ENCODE measurements at places on chromosomes 5 and 9. TPM values are rescaled to one million over a fixed set of nuclear protein-coding genes. Genes with fewer than 3 reads are reported as not detected.
A peak's percentile ranks its signal among the peaks of the same experiment; 100 is the strongest.

- no peak for DNase-seq
Observed at GRCh38 chr5:112329419-112330090, 89.5 kb downstream of the EPB41L4A start.

Gene ADCY2
- total RNA-seq, result 0.15 TPM

DNA sequence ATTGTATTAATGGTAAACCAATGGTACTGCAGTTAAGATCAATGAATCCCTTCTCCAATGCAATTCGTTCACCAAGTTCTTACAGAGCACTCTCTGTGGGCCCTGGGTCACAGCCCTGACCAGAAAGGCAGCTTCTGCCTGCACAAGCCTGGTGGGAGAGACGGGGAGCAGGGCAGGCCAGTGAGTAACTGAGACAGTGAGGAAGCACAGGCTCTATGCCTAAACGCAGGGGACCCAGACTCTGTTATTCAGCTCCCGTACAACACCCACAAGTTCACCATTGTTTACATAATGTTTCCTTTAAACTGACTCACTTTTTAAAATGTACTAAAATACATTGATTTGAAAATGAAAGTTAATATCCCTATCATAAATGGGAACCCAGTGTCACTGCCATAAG is 40.5 kb upstream of the CTSL start:
- DNase-seq, result no peak

Gene FAM200C
- total RNA-seq, result 4.2 TPM

- peak; percentile 1 for DNase-seq
Observed at GRCh38 chr5:91541696-91542095, 158.6 kb upstream of the ARRDC3 start.

Gene DAB2IP
- total RNA-seq, result 31.0 TPM

Gene JAKMIP2
- not detected for total RNA-seq

DNA sequence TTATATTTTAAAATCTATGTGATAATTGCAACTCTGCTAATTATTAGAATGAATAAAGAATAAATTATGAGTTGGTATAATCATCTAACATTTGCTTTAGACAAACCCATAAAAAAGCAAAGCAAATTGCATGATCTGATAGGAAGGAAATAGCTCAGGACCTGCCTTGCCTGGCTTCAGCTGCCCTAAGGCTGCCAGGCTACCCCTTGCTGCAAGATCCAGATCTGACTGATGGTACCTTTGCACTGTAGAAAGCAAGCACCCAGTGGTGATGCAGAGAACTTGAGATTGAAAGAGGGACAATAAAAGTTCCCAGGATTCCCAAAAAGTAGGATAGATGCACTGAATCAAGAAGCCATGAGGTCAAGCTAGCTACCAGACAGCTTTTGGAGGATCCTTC is 100.9 kb upstream of the FSTL4 start:
- DNase-seq, result no peak

- no peak for DNase-seq
Observed at GRCh38 chr5:118796081-118796480, 192.3 kb downstream of the DTWD2 start.

- DNase-seq, result no peak
Observed at GRCh38 chr9:68446836-68447235, 90.4 kb downstream of the PGM5 start.

DNA sequence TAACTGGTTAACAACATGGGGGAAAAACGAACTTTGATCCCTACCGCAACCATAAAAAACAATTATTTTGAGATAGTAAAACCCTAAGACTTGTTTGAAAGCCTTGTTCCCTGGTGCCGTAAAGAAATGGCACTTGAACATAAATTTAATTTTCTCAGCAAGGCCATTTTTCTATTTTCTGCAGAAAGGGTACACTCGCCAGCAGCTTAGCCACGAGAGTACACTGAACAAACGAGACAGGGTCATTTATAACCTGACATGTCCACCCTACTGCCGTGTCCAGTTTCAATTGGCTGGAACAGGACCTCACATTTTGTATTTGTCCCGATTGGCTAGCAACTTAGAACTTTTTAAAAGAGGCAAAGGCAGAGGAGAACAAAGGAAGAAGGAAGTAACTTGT is 26.8 kb downstream of the FBXW11 start:
- DNase-seq, result no peak

- no peak for DNase-seq
Observed at GRCh38 chr5:163248871-163249270, 188.5 kb upstream of the CCNG1 start.

- no peak for DNase-seq
Observed at GRCh38 chr5:66171349-66172344, 27.5 kb downstream of the SREK1 start.

GRCh38 chr5:34484216-34484920 is 171.8 kb upstream of the RAI14 start:
- DNase-seq, result no peak

- DNase-seq, result no peak
Observed at GRCh38 chr9:130276955-130277354, 11.4 kb downstream of the HMCN2 start.

- DNase-seq, result no peak
Observed at GRCh38 chr9:133945314-133945975, 46.7 kb downstream of the VAV2 start.

DNA sequence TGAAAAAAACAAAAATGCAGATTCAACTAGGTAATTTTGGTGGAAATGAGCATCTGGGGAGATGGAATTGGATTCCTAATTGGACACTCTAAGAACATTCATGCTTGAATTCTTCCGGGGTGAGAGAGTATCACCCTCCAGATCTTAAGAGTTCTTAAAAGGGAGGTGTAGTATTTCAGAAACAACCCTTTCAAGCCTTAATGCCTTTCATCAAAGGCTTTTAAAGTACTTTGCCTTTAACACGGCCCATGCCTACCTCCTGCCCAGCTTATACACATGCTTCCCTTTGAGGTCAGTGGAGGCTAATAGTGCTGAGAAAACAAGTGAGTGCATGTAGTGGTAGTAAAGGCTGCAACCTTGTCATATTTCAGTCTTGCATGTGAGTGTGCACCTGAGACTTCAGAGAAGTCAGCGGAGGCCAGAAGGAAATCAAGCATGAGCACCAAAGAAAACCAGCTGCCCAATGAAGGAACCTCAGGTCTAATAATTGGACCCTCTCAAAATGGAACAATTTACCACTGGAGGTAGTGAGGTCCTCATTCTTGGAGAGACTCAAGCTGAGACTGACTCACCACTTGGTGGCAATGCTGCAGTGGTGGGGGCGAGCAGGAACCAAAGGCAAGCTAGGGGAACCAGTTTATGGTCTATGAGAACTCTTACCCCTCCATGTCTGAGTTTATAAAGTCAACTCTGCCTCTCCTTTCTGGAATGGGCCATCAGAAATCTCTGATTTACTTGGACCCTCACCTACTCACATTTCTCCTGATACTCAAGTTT is 98.4 kb upstream of the GDNF start:
- DNase-seq, result no peak

All from HCT116 (cell line).